ENCODE measurements at places on chromosomes 12 and 14.

DNA sequence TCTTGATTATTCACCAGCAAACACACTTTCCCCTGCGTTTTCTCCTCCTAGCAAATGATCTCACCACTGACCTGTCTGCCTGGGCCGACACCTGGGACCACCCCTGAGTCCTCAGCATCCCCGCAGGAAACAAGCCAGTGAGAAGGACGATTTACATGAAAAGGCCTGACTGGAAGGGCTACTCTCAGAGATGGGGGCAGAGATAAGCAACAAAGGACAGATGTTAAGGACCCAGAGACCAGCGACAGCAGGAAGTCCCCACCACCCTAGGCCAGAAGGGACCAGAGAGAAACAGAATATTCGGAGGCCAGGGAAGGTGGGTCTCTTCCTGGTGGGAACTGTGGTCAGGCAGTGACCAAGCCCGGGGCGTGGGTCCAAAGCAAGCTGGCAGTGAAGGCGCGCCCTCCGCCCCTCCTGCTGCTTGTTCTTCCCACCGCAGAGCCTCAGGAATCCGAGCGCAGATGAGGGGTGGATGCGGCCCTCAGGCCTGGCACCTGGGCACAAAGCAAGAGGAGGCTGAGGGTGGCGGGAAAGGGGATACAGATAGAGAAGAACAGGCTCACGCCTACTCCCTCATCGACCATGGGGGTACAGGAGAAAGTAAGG, 55.8 kb downstream of the STX2 start:
- no peak for DNase-seq

DNA sequence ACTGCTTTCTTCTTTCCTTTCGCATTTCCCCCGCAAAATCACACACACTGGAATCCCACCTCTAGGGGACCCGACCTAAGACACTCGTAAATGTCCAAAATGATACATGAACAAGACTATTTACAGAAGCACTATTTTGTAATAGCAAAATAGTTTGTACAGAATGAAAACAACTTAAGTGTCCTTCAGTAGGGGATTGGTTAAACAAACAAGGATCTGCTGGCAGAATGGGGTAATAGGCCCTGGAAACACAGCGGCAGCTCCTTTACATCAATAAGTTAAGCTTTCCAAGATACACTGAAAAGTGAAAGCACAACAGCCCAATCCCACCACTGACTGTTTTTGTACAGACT, 48.8 kb downstream of the LTBP2 start:
- peak; percentile 56 for DNase-seq

GRCh38 chr14:104953896-104954656, 24.1 kb downstream of the AHNAK2 start:
- no peak for DNase-seq

DNA sequence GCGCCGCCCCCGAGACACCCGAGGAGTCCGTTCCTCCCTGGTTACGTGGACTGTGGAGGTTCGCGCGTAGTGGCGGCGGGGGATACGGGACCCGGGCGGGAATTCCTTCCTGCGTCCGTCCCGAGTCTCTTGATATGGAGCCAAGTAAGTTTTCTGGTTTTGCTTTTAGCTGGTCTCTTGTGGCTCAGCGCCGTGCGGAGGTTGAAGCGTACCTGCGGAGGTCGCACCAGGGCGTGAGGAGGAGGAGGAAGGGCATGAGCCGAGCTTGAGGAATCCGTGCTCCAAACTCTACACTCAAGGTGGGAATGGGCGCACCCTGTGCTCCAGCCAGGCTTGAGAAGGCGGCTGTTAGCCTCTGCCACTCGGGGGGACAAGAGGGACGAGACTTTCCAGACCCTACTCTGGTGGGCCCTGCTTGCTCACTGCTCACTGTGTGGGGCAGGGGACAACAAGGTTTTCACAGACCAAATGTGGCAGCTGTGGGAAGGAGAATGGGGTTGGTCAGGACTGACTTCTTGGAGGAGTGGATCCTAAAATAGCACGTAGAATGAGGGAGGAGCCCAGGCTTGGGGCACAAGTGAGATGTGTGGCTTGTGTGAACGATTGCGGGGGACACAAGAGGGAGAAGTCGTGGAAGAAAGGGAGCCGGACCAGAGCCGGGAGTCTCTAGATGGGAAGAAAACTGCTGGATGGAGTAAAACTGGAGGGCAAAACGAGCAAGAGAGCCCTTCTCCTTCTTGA, 577 bp downstream of the ATG101 start:
- no peak for DNase-seq

DNA sequence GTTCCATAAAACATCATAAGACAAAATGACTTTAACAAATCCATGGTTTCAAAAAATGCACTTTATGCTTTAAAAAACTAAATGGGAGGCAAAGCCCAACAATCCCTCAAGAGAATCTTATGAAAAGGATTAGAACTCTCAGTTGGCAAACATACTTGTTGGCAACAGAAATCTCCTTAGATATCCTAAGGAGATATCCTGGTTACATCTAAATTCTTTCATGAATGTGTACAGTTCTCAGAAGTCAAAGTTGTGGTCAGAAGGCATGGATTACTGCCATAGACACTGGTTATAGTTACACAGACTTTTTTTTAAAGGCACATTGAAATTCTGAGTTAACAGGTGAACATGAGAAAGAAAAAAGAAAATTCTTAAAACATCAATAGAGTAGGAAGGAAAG, 17.5 kb upstream of the ISM2 start:
- DNase-seq = no peak

GRCh38 chr14:30132196-30132595, 204.5 kb upstream of the PRKD1 start:
- no peak for DNase-seq

DNA sequence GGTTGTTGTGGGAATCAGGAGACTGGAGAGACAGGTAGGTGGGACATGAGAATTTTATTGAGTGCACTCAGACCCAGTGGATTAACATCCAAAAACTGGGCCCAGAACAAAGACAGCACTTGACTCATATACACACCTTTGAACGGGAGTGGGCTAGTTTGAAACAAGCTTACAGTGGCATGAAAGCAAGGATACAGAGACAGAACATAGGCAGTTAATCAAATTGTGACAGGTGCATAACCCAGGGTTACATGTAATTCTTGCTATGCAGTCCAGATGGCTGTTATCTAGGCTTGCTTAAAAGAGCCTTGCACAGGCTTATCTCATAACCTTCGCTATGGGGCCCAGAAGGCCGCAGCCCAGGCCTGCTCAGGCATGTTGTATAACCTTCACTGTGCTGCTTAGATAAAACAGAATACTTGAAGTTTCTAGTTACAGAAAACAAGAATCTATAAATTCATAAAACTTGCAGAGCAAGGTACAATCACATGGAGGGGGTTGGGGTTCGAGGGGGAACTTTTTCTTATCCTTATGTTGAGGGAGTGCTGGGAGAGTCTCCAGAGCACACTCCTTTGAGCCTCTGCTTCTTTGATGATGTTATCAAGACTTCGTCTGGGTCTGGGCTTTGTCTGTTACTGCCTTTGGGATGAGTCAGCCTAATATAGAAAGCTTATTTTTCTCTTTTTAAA, 81.7 kb downstream of the TNFAIP2 start:
- no peak for DNase-seq

- DNase-seq = no peak
Observed at GRCh38 chr12:43333644-43334043, 218.4 kb downstream of the ADAMTS20 start.

DNA sequence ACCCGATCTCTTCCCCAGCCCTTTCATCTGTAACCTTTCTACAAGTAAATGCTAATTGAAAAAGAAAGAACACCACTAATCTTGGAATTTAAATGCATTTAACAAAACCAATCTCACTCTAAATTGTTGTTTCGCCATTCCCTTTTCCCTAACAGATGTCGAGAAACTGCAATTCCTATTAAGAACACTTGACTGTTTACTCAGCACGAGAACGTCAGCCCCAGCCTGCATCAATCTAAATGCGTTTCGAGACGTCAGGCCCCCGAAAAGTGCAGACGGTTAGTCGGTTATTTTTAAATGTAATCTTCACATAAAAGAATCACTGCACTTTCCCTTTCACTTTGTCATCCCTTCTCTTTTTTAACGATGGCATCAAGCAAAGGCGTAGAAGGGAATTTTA, 837.6 kb downstream of the VRK1 start:
- DNase-seq = no peak

GRCh38 chr14:88229428-88229827, 93.6 kb downstream of the KCNK10 start:
- DNase-seq = no peak

DNA sequence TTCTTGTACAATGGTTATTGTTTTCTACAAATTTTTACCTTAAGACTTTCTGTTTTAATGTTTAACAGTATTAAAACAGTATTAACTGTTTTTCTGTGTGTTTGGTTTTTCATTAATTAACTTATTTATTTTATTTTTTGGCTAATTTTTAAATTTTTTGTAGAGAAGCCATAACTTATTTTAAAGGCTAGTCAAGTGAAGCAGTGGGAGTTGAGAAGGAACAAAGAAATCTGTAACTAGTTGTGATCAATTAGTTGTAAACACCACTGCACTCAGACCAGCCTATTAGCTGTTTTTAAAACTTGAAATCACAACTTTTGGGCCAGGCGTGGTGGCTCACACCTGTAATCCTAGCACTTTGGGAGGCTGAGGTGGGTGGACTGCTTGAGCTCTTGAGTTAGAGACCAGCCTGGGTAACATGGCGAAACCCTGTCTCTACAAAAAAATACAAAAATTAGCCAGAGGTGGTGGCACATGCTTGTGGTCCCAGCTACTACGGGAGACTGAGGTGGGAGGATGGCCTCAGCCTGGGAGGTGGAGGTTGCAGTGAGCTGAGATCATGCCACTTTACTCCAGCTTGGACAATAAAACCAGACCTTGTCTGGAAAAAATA, 50.9 kb upstream of the HECTD1 start:
- DNase-seq = no peak

DNA sequence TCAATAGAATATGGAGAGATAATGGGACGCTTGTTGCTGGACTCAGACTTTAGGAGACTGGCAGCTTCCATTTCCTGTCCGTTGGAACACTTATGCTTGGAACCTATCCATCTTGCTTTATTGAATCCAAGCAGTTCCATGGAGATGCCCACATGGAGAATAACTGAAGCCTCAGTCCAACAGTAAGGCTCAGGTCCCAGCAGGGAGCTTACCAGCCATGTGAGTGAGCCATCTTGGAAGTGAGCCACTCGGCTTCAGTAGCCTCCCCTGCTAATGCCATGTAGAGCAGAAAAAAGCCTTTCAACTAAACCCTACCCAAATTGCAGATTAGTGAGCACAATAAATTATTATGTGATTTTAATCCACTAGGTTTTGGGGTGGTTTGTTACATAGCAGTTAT, 538.8 kb upstream of the STXBP6 start:
- DNase-seq = no peak

DNA sequence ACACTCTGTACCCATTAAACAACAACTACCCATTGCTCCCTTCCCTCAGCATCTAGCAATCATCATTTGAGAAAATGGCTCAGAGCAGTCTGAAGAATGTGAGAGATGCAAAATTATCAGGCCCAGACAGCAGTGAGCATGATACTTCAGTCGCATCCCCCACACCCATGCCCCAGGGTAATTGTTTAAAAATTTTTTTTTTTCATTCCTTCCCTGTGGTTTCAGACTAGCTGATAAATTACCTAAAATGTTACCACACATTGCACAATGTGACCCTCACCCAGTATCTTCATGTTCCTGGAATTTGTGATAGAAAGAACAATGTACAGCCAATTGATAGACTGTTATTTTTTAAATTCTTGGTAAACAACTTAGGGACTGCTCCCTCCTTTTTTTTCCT, 11.3 kb upstream of the USP15 start:
- no peak for DNase-seq

GRCh38 chr14:104889375-104889757, 24.3 kb downstream of the CEP170B start:
- no peak for DNase-seq
